ENCODE measurements at places on chromosomes 1 and 21.

DNA sequence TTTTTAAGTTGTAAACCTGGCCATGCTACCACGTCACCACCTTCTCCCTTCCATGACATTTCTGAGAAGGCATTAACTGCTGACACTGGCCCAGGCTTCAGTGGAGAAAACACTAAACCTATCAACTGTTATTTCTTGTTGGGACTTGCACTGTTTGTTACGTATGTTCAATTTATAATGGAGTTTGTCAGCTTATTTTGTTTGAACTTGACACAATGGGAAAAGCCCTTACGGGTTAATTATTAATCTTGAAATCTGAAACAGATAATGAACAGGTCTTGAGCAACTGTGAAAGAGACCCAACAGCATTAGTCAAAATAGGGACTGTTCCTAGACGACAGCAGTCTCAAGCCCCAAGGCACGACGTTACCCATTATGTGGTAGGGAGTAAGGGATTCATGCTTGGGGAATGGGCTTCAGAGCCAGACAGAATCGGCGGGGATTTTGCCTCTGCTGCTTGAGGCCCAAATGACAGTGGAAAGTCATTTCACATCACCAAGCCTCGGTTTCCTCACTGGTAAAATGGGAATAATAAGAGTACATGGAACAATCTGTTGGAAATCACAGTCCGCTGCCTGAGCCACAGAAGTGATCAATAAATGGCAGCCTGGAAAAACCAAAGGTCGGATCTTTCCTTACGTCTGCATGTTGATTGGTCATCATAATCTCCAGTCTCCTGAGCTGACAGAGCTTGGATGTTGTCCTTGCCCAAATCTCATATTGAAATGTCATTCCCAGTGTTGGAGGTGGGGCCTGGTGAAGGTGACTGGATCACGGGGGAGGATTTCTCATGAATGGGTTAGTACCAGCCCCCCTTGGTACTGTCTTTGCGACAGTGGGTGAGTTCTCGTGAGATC, 44.5 kb downstream of the TIAM1 start:
- no peak for ATAC-seq

GRCh38 chr1:78759881-78760280, 110.2 kb downstream of the IFI44 start:
- ATAC-seq = no peak

- ATAC-seq = no peak
Measured at GRCh38 chr1:39729030-39729429, 9.7 kb upstream of the PPIE start.

DNA sequence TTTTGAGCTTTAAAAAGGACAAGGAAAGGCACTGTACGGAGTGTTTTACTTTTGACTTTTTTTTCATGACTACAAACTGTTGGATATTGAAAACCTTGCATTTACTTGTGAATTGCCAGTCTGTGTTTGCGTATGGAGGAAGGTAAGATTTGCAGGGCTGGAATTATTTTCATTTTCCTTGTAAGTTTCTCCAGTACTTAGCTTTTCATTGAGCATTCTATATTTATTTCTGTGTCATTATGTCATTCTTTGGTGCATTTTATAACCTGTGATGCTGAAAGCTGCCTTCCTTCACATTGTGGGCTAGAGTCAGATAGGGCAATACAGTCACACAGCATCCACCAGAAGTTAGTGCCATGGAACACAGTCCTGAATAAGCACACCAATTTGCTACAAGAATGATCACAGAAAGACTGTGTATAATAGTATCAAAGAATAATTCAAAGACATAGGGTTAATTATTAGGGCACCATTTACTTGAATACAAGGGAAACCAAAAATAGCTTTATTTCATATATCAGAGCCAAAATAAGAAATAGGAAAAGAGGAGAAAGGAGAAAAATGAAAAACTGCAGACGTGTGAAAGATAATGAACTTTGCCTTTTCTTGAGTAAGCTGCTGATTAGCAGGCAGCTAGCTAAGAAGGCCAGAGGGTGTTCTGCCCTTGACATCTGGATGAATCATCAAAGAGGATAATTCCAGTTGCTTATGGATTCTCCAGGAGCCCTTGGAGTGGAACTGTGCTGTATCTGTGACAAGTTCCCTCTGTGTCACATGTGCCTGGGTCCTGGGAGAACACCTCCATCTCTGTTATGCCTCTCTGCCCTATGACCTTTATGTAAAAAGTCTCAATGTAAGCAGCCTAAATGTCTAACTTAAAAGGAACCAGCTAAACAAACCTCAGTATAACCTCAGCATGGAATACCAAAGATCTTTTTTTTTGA, 8.0 kb upstream of the FAM20B start:
- no peak for ATAC-seq

DNA sequence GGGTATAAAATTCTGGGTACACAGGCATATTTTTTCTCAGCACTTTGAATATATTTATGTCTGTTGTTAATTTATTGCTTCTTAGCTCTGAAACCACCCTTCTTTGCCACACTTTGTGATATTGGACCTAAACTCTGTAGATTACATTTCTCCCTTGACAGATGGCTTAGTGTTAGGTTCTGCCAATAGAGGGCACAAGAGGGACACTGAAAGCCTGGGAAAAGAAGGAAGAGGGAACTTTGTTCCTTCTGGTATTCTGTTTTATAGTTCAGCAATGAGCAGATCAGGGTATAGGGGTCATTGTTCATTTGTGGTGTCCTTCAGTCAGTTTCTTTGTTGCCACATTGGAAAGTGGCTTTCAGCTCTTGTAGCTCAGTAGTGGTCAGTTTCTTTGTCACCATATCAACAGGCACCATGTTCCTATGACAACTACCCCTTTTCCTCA, 423.5 kb upstream of the PROX1 start:
- no peak for ATAC-seq

- ATAC-seq = no peak
Measured at GRCh38 chr1:62280150-62280549, 39.1 kb downstream of the KANK4 start.

- no peak for ATAC-seq
Measured at GRCh38 chr1:4768553-4768952, 114.1 kb downstream of the AJAP1 start.

GRCh38 chr1:70764747-70765146, 282.9 kb downstream of the PTGER3 start:
- no peak for ATAC-seq

Measured in gastroesophageal sphincter (tissue), 4 donors.